ENCODE measurements at places on chromosomes 13 and 19.

DNA sequence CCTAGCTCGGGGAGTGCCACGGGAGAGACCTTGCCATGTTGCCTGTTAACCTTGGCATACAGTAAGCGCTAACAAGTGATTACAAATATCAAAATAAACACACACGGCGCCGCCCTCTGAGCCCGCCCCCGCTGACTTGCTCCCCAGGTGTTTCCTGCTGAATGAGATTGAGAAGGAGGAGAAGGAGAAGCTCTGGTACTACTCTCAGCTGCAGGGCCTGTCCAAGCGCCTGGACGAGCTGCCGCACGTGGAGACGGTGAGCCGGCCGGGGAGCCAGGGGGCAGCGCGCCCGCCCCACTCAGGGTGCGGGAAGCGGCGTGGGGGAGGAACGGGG lies 5.0 kb downstream of the APC2 start:
- DNase-seq: no peak

DNA sequence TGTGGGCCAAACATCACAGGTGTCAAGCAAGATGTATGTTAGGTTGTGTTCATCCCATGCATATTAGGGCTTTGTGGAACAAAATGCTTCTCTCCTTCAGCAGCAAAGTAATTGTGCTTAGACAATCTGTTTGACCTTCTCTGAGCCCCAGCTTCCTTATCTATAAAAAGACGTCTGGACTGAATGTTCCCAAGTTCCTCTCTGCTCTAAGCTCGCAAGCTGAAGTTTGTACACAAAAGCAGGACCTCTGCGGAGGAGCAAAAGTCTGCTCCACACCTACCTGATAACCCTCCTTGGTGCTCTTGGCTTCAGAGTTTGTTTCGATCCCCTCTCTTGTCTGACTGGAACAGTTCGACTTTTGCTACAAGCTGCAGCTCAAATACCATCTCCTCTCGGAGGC lies 95.7 kb upstream of the UBL3 start:
- DNase-seq: no peak

DNA sequence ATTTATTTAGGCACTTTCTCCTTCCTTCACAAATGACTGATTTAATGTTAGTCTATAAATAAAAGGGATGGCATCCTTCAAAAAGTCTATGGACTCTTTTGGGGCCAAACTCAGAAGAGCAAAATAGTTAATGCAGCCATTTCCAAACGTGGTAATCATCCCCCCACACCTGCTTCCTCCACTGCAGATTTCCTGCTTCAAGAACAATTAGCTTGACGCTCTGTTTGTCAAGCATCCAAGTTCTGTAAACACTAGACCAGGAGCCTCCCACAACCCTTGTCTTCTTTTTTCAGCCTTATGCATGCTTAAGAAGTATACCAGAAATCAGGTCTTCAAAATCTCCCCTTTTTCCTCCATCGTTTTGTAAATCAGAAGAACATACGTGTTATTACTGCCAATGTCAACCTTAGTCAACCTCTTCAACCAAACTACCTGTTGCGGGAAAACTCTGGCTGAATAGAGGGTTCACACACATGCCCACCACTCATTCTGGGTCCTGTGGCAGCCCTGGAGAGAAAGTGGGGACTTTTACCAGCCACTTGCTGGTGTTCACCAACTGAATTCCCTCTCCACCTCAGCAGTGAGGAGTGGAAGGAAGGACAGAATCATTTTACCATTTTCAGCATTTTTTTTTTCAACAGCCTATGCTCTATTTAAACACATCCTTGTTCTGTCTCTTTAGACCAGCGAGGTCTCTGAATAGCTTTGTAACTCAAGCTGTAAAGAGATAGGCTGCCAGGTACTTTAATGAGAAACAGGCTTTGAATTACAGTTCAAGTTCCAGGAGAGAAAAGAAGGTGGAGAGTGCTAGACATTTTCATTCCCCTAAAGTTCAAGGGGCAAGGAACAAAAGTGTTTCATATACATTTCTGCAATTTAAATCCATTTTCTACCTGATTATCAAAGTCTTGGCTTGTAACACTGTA lies 39.1 kb downstream of the EFNB2 start:
- no peak for DNase-seq

DNA sequence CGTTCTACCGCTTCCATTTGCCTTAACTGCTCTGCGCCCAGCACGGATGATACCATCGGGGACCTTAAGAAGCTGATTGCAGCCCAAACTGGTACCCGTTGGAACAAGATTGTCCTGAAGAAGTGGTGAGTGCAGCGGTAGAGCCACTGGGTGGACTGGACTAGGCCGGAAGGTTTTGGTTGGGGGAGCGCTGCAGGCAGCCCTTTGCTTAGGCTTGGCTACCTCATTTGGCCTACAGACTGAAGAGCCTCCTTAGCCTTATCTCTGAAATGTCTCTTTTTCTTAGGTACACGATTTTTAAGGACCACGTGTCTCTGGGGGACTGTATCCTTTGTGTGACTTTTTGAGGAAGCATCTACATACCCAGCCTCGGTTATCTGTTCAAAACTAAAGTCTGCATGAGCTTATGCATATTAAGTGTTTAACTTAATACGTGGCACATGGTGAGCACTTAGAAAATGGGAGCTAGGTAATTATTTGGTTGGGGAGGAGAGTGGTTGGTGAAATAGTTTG lies 889 bp downstream of the UBL5 start:
- no peak for DNase-seq

DNA sequence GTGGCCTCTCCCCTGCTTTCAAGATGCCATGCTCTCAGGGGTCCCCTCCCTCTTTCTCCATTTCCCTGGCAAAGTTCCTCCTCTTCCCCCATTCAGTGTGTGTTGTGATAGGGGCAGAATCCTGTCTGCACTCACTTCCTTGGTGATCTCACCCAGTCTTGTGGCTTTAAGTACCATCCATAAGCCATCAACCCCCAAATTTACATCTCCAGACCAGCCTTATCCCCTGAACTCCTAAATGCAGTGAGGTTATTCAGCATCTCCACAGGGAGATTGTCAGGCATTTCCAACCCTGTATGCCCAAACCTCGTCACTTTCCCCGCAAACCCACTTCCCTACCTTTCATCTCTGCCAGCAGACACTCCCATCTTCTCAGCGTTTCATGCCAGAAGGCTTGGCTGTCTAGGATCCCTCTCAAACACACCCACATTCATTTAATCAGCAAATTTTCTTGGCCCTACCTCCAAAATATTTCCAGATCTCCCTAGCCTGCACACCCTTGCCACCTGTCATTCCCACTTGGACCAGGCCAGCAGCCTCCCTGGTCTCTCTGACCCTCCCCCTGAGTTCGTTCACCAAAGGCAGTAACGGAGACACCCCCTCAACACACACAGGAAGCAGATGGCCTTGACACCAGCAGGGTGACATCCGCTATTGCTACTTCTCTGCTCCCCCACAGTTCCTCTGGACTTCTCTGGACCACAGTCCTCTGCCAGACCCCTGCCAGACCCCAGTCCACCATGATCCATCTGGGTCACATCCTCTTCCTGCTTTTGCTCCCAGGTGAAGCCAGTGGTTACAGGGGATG lies at the start of gene HCST:
HCST (plus strand) TSS at position 676 of the 808 bp plus-strand sequence; CDS start at position 741, 65 bp downstream.
- DNase-seq: no peak

- DNase-seq: no peak
Observed at GRCh38 chr19:9128171-9128570, 1.4 kb upstream of the OR7G3 start.

GRCh38 chr19:10259162-10259905 lies 7.3 kb downstream of the MRPL4 start:
- peak; percentile 63 for DNase-seq

DNA sequence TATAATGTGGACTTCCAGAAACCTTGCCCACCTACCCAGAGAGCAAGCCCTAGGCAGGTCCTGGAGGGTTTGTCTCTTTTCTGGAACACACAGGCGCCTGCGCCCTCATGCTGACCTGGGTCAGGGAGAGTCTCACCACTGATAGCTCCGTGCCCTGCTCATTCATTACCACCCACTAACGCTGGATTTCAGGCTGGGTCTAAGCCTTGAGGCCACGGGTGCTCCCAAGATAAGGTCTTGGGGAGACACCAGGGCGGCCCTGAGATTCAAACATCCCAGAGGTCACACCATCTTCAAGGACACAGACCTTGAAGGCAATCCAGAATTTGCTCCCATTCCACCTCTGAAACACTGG lies 5.1 kb downstream of the S1PR2 start:
- DNase-seq: no peak

GRCh38 chr13:65856431-65856830 lies 1373.7 kb downstream of the PCDH9 start:
- DNase-seq: no peak

- DNase-seq: no peak
Observed at GRCh38 chr13:47251771-47252170, 354.9 kb upstream of the HTR2A start.

GRCh38 chr13:40595693-40596092 lies 70.7 kb downstream of the FOXO1 start:
- DNase-seq: no peak

- no peak for DNase-seq
Observed at GRCh38 chr13:46202188-46202795, 9.4 kb upstream of the LRRC63 start.

GRCh38 chr19:45985321-45985720 lies 9.9 kb upstream of the CCDC61 start:
- no peak for DNase-seq

DNA sequence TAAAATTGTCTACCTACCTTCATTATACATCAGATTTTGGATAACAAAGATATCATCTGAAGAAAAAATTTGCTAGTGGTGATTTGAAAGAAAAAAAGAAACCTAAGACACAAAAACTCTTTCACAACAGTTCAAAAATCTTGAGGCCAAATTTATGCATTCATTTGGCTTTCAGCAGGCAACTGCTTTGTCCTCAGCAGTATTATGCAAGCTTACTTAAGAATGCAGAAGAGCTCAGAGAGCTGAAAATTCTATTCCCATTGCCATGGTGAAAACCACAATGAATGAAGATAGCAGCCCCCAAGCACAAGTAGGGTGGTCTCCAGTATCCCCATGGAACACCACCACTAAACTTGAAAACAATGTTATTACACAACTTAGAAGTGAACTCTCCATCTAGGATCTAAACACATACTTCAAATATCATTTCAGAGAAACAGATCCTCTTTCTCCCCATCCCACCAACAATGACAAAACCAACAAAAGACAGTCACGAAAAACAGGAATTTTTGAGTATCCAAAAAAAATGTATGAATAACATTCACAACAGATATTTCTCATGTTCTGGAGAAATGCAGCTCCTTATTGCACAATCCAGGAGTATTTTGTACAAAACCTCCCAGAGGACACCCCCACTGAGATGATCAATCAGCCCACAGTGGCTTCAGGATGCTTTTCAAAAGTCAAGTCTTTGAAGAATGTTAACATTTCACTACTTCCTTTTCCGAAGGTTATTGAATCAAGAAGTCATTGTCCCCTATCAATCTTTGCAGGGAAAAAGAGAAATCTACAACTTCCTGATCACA lies 192.7 kb downstream of the LHFPL6 start:
- DNase-seq: no peak

DNA sequence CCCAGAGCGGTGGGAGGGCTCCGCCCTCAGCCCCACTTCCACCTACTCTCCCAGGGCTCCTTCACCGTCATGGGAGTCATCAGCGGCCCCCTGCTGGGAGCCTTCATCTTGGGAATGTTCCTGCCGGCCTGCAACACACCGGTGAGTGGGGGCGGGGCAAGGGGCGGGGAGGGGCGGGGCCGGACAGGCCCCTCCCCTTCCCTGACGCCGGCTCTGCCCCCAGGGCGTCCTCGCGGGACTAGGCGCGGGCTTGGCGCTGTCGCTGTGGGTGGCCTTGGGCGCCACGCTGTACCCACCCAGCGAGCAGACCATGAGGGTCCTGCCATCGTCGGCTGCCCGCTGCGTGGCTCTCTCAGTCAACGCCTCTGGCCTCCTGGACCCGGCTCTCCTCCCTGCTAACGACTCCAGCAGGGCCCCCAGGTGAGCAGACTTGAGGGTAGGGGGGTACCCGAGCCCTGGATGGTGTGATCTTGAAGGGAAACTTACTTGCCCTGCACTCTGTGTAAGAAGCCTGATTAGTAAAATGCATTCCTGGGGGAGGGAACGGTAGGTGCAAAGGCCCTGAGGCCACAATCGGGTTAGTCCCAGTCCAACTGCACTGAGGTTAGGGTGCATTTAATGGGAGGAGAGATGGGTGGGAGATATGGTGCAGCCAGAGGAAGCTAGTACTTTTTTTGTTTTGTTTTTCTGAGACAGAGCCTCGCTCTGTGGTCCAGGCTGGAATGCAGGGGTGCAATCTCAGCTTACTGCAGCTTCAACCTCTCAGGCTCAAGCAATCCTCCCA lies 12.1 kb downstream of the SLC5A5 start:
- DNase-seq: no peak

DNA sequence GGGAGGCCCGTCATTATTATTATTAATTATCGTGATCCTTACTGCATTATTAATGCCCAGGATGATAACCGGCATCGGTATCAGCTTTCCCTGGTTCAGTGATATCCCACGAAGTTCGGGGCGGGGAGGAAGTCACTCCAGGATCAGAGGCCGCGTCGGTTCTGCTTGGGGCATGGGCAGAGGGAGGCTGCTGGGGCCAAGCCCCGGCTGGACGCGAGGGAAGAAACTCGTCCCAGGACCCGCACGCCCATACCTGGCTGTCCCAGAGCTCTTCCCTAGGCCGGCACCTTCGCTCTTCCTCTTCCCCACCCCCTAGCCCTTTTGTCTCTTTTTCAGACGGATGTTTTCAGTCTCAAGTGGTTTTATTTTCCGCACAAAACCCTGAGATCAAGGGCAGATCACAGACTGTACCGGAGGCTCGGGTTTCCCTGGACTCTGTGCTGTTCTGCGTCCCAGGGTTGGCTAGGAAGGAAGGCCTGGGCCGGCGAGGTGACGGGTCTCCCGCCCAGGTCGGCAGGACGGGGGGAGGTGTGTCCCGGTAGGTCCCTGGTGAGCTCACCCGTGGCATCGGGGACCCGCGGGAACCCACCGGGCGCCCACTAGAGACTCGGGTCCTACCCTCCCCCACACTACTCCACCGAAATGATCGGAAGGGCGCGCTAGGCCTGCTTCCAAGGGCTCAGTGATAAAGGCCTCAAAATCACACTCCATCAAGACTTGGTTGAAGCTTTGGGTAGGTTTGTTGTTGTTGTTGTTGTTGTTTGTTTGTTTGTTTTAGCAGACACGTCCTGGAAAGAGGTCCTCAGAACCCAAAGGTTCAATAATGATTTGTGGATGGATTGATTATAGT lies 7.9 kb downstream of the ZIC2 start:
- DNase-seq: no peak

GRCh38 chr19:58002384-58003173 lies at the start of gene ZNF606:
TSS of gene ZNF606 (minus strand) at chr19:58002820. CDS start at chr19:58001319, 1,501 bp downstream.
- DNase-seq: peak; percentile 71

- DNase-seq: no peak
Observed at GRCh38 chr13:46367617-46368327, 19.3 kb downstream of the RUBCNL start.

- DNase-seq: no peak
Observed at GRCh38 chr13:90623318-90624011, 724.0 kb upstream of the MIR17HG start.

- DNase-seq: no peak
Observed at GRCh38 chr13:51047434-51048165, 63.5 kb downstream of the C13orf42 start.

- no peak for DNase-seq
Observed at GRCh38 chr13:99974939-99975561, 3.5 kb upstream of the ZIC5 start.

DNA sequence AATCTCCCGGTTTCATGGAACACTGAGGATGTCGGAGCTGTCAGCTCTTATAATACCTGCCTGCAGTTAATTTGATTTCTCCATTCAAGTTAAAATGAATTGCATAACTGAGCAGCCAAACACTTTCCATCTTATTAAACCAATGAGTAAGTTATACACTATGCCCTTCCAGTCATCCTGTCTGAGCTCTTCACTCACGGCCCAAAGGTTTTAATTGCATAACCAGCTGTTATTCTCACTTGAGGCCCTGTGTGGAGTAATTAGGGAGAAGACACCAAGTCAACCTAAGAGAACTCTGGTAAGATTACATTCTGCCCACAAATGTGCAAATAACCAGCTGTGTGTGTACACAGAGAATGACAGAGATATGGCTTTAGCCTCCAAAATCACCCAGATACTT lies 303.5 kb downstream of the TBC1D4 start:
- DNase-seq: no peak

All from stimulated activated CD8-positive, alpha-beta memory T cell treated with anti-CD3 and anti-CD28 coated beads, Interleukin-15, amount 100 ng/mL, for 4 hours (primary cell).